Stimulated activated CD4-positive, alpha-beta T cell treated with anti-CD3 and anti-CD28 coated beads, Interleukin-1b, Interleukin-23, amount 100 ng/mL, for 24 hours (primary cell): ENCODE measurements at places on chromosomes 6 and 20.

- DNase-seq, result no peak
Measured at GRCh38 chr6:82331031-82331773, 32.4 kb upstream of the TPBG start.

GRCh38 chr6:112827793-112828192, 480.7 kb downstream of the RFPL4B start:
- no peak for DNase-seq

DNA sequence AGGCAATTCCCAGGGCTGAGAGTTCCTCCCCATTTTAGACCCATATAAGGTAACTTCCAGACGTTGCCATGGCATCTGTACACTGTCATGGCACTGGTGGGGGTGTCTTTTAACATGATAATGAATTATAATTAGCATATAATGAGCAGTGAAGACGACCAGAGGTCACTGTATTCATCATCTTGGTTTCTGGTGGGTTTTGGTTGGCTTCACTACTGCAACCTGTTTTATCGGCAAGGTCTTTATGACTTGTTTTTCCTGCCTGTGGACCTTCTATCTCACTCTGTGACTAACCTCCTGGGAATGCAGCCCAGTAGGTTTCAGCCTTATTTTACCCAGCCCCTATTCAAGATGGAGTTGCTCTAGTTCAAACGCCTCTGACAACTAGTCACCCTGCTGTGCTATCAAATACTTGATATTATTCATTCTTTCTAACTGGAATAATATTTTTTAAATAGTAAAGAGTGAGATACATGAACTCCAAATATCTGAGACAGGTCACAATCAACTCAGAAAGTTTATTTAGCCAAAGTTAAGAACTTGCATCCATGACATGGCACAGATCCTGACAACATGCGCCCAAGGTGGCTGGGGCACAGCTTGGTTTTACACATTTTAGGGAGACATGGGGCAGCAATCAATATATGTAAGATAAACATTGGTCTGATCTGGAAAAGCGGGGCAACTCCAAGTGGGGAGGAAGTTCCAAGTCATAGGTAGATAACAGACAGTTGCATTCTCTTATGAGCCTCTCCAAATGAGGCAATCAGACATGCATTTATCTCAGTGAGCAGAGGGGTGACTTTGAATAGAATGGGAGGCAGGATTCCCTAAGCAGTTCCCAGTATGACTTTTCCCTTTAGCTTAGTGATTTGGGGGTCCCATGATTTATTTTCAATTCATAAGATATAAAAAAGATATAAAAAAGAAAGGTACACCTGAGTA, 1.2 kb upstream of the UFL1 start:
- no peak for DNase-seq

DNA sequence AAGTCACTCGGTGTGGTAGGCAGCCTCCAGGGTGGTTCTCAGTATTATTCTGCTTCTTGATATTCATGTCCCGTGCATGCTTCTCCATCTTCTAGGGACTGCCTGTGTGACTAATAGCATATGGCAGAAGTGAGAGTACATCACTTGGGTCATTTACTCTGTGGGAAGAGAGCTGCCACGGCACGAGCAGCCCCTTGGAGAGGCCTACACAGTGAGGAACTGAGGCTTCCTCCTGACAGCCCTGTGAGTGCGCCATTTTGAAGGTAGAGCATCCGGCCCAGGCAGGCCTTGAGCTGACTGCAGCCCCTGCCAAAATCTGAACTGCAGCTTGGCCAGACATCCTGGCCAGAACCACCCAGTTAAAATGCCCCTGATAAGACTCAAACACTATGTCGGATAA, 17.3 kb upstream of the MCUR1 start:
- no peak for DNase-seq

- no peak for DNase-seq
Measured at GRCh38 chr6:37302086-37302686, 44.2 kb upstream of the TMEM217 start.

GRCh38 chr6:85593438-85594196, at the start of gene SNX14:
Gene SNX14 (minus strand): TSS chr6:85593858. CDS start chr6:85593718, 140 bp downstream.
- peak; percentile 69 for DNase-seq
